Myocyte (in vitro differentiated cells): ENCODE measurements at places on chromosomes 1 and 21.
A peak's percentile ranks its signal among the peaks of the same experiment; 100 is the strongest.

DNA sequence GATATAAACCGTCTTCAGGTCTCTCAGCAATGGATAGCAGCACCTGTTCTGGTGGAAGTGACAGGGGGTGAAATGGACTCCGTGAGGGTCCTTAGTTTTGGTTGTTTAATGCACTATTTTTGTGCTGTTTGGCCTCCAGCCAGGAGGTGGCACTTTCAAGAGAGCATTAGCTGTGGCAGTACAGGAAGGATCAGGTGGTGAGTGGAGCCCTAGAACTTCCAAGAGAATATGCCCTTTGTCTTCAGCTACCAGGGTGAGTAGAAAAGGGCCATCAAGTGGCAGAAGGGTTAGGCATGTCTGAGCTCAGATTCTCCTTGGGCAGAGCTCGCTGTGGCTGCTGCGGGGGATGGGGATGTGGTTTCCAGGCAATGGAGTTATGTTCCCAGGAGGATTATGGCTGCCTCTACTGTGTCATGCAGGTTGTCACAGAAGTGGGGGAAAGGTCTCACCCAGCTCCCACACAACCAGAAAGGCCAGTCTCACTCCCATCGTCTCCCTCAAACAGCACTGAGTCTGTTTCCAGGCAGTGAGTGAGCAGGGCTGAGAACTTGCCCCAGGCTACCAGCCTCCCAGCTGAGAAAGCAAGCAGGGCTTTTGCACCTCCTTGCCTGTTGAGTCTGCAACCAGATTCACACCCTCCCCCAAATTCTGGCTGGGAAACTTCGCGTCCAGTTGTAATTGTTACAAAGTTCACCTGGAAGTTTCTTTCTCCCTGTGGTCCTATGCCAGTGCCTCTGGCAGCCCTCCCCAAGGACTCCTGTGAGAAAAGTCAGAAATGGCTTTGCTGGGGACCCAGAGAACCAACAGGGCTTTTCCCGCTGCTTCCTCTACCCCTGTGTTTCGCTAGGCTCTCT is 39.1 kb upstream of the TTLL7 start:
- peak; percentile 6 for DNase-seq

DNA sequence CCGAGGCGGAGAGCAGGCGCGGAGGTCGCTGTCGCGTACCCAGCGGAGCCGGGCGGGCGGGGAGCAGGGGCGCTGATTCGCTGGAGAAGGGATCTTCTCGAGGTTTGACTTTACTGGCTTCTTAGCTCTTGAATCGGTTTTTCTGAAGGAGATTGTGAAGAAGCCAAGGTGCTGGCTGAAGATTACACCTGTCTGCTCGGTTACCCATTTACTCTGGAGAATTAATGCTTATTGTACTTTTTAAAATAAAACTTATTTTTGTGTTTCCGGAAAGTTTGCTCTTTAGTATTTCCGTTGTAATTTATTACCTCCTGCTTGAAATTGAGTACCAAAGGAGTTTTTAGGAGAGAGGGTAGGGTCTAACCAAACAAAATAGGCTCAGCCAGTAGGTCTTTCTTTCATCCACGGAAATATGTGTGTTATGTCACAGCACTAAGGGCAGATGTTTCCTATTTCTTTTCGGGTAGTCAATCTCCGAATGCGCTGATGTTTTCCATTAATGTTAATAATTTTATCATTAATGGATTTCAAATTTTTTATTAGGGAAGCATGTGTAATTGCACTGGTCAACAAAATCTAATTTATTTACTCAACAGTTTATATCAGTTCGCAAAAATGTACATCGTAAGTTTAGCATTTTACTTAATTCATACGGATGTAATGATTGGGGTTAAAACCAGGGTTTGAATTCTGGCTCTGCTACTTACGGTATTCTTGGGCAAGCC is 510 bp upstream of the GNG5 start:
- DNase-seq = no peak

DNA sequence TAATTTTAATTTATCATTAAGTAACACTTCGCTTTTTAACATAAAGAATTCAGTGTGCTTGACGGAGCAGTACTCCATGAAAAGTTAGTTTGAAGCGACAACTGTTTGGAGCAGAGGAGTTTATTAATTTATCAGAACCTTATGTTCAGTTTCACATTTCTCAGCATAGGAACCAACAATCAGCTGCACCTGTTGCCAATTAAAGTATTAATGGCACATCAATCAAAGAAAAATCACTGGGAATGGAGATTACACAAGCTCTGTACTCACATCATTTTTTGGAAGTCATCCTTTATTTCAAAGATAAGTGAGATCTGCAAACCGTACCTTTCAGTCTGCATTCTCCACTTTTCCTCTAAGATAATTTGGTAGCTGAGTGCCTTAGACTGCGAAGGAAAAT is 344.6 kb downstream of the LMO4 start:
- DNase-seq = no peak

DNA sequence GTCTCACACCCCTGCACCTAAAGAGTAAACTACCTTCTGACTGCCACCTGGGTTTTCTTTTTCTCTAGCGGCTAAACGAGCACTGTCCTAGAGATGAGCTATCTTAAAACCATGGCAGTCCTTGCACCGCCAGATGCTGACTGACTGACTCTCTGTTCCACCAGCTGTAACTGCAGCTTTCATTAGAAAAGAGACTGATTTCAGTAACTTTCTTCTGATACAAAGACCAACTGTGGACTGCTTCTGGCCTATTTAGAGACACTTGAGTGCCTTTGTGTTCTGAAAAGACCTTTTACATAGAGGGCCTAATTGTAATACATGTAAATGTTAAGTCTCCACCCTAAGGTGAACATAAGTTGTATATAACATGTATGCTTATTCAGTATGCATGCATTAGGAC is 152.5 kb downstream of the DISC1 start:
- no peak for DNase-seq

- DNase-seq = no peak
Observed at GRCh38 chr1:109925159-109925990, 14.7 kb downstream of the CSF1 start.

DNA sequence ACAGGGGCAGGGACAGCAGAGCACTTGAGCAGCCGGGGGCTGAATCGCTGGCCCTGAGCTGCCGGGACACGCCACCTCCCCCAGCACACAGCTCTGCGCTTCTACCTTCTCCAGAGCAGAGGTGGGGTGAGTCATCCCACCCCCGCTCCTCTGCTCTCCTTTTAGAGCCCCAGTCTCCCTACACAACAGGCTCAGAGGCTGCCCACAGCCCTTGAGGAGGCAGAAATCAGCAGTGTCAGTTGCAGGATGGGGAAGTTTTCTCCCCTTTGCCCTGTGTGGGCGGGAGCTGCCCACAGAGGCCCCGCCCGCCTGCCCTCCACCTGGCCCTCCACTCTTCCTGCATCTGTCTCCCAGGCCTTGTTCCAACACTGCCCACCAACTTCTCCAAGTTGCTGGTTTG is 94.6 kb downstream of the STUM start:
- DNase-seq = peak; percentile 61

DNA sequence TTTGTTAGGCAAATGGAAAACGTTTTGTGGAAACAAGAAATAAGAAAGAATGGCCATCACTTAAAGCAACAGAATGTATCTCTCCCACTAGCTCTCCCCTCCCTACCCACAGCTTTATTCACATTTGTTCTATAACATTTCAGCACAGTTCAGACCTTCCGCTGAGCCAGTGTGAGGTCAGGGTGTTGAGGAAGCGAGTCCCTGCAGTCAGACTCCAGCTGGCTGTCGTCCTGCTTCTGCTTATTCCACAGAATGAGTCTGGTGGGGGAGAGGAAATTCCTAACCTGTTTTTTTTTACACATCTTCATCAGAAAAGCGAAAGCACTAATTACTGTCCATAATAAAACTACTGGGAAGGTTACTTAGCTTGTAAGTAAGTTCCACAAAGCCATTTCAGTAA is 39.0 kb downstream of the MRPL39 start:
- DNase-seq = peak; percentile 15

DNA sequence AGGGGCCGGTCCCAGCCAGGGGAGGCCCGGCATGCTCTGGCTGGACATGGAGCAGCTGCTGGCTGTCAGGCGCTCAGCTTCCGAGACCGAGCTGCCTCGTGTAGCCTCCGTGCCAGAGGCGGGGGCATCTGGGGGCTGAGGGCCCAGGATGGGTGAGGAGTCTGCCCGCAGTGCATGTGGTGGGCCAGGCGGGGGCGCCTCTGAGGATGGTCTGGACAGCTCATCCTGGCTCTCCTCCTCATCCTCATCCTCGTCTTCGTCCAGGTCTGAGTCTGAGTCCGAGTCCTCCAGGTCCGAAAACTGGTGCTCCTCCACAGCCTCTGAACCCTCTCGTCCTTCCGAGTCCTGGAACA is 28.9 kb upstream of the EDN2 start:
- DNase-seq = no peak

DNA sequence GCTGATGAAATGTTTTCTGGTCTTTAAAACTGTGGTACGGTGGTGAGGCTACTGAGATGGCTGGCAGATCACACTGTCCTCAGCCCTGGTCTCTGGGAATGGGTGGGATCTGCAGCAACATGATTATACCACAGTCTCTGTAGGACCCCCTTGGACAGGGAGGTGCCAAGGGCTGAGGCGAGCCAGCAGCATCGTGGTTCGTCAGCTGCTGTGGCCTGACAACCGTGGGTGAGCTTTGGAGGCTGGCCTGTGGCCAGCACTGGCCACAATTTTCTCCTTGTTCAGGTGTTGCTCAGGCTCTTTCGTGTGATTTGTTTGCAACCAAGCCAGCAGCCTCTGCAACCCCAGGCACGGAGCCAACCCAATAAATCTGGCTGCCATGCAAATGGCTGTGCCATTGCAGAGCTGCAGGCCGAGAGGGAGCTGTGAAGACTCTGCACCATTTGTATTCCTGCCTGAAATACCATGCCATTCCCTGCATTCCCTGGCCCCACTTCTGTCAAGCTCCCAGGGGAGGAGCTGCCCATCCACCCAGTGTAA is 70.9 kb downstream of the PCP4 start:
- no peak for DNase-seq

DNA sequence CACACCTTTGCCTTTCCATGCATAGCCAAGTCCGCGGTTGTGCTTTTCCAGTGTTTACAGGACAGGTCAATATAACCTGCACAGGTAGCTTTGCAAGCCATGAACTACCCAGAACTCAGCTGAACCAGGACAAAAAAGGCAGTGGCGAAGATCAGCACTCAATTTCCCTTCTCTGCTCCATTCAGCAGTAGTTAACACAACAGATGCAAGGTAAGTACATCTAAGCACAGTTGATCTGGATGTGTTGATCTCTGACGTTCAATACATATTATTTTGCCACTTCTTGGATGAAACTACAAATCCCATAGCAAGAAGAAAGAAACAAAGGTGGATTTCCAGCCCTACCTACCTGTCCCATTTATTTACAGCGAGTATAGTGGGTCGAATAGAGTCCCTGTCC is 146.6 kb upstream of the KRTAP19-8 start:
- DNase-seq = no peak

- DNase-seq = no peak
Observed at GRCh38 chr1:183275322-183275721, 89.3 kb downstream of the LAMC2 start.

DNA sequence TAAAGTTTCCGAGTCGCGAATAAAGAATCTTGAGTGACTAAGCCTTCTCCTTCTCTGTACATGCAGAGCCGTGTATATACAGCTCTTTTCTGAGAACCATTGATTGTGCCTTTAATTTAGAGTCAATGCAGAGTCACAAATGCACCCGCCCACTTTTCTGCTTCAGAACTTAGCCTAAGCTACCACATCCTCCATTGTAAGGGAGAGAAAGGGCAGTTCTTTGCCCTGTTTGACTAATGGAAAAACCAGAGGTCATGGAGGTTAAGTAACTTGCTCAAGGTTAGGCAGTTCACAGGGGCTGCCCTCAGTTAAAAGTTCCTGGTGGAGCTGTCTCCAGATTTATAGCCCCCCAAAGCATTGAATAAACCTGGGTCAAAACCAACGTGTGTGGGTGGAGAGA is 139.6 kb downstream of the TOMM20 start:
- no peak for DNase-seq
